ENCODE measurements at places on chromosomes 11 and 22. TPM values are rescaled to one million over a fixed set of nuclear protein-coding genes. Genes with fewer than 3 reads are reported as not detected.

The ELMOD1 gene
- 0.31 TPM for total RNA-seq

The SAA2 gene
- total RNA-seq = 1.3 TPM

The CASP4 gene
- total RNA-seq = 27.5 TPM

The JHY gene
- total RNA-seq = 5.4 TPM

The OR51E1 gene
- 0.67 TPM for total RNA-seq

All from mucosa of descending colon (tissue), 3 donors.